ENCODE measurements at places on chromosomes 1 and 21. TPM values are rescaled to one million over a fixed set of nuclear protein-coding genes. Genes with fewer than 3 reads are reported as not detected.

- H3K27ac ChIP-seq: no peak overlapping the region
- DNase-seq: no peak
- peaks cover 5% of the 10 kb centered on the region for H3K4me1 ChIP-seq
- H3K36me3 ChIP-seq: no peaks in the 10 kb centered on the region
- H3K4me3 ChIP-seq: no peak overlapping the region
- no peaks in the 10 kb centered on the region for H3K27me3 ChIP-seq
Measured at GRCh38 chr1:231990388-231990787, 363.8 kb downstream of the DISC1 start.

DNA sequence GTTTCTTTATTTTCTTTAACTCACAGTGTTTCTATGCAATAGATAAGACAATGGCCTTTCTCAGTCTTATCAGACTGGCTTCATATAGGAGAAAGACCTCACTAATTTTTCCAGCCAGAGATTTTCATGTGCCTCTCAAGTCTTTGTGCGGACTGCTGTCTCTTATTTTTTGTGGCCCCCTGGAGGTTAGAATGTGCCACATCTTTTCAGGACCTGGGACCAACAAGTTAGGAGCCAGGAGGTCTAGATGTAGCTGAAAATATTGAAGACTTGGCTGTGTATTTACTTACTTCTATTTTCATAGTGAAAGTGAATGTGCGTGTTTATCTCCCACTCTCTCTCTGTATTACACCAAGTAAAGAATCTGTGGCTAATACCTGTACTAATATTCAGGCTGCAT, 42.1 kb upstream of the CFHR3 start:
- H3K36me3 ChIP-seq: no peaks in the 10 kb centered on the region
- H3K4me1 ChIP-seq: no peaks in the 10 kb centered on the region
- DNase-seq: no peak
- no peaks in the 10 kb centered on the region for H3K27me3 ChIP-seq
- no peak overlapping the region for H3K27ac ChIP-seq
- H3K4me3 ChIP-seq: no peak overlapping the region

DNA sequence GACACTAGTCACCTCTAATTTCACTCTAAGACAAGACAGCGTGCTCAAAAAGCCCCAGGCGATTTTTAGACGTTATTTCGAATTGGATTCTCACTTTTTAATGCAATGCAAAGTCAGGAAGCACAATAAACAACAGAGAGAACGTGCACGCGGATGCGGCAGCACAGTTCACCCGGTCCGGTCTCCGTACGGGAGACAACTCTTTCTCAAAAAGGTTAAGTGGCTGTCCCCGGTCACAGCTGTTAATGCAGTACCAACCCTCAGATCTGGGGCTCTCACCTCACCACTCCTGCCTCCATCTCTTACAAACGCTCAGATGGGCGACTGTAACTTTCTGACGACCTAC, 1.2 kb downstream of the HP1BP3 start:
- H3K27me3 ChIP-seq: no peaks in the 10 kb centered on the region
- H3K4me1 ChIP-seq: peaks cover 45% of the 10 kb centered on the region
- no peak for DNase-seq

- H3K36me3 ChIP-seq: no peaks in the 10 kb centered on the region
- no peak overlapping the region for H3K4me3 ChIP-seq
- H3K27me3 ChIP-seq: no peaks in the 10 kb centered on the region
- H3K27ac ChIP-seq: no peak overlapping the region
- peaks cover 19% of the 10 kb centered on the region for H3K4me1 ChIP-seq
Measured at GRCh38 chr1:89451011-89451410, 73.6 kb upstream of the LRRC8B start.

DNA sequence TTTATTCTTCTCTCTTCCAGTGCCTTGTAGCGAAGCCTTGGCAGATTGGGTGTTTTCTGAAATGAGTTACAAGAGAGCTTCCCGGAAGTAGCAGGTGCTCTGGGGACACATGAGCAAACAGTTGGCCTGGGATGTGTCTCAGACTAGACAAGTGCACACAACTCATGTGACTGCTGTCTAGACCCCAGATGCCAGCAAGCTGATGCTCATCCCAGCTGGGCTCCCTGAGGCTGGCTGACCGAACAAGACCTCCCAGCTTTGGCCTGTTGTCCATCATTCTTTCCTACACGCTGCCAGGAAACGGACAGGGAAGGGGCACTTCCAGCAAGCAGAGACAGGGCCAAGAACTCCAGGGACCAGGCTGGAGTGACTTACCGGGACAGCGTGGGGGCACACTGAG, 18.7 kb upstream of the CSF1 start:
- no peak overlapping the region for H3K27ac ChIP-seq
- peaks cover 26% of the 10 kb centered on the region for H3K4me1 ChIP-seq

- peaks cover 66% of the 10 kb centered on the region for H3K4me1 ChIP-seq
- no peaks in the 10 kb centered on the region for H3K27me3 ChIP-seq
- no peak overlapping the region for H3K4me3 ChIP-seq
- peak overlapping the region; percentile 83 for H3K27ac ChIP-seq
- DNase-seq: peak; percentile 86
Measured at GRCh38 chr1:16248603-16249516, 11.9 kb upstream of the CPLANE2 start.

GRCh38 chr1:17437580-17438317, 1.7 kb downstream of the RCC2 start:
- H3K27ac ChIP-seq: peak overlapping the region; percentile 93
- peaks cover 46% of the 10 kb centered on the region for H3K4me1 ChIP-seq
- H3K4me3 ChIP-seq: peak overlapping the region; percentile 84
- H3K27me3 ChIP-seq: no peaks in the 10 kb centered on the region
- no peak for DNase-seq
- peaks cover 9% of the 10 kb centered on the region for H3K36me3 ChIP-seq

DNA sequence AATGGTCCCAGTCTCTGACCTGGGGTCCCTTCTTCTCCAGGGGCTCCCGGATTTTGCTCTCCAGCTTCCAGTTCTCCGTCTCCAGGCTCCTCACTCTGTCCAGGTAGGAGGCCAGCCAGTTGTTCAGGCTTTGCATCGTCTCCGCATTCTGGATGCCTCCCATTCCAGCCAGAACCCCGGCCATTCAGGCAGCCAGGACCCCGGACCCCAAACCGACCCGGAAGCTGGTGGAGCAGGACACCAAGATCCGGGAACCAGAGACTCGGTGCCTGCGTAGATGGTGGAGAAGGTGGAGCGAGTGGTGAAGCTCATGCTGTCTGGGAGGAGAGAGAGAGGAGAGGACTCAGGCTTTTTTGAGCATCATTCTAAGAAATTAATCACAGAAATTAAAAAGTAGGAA, 572.4 kb upstream of the NCAM2 start:
- no peaks in the 10 kb centered on the region for H3K4me1 ChIP-seq
- H3K36me3 ChIP-seq: no peaks in the 10 kb centered on the region
- DNase-seq: no peak
- H3K27me3 ChIP-seq: no peaks in the 10 kb centered on the region
- H3K4me3 ChIP-seq: no peak overlapping the region

GRCh38 chr1:75097654-75098053, 36.5 kb upstream of the LHX8 start:
- no peak for DNase-seq
- no peak overlapping the region for H3K4me3 ChIP-seq
- no peak overlapping the region for H3K27ac ChIP-seq
- no peaks in the 10 kb centered on the region for H3K36me3 ChIP-seq
- H3K27me3 ChIP-seq: no peaks in the 10 kb centered on the region
- H3K4me1 ChIP-seq: no peaks in the 10 kb centered on the region

GRCh38 chr1:154620751-154621150, 12.8 kb upstream of the ADAR start:
- no peak overlapping the region for H3K4me3 ChIP-seq
- H3K27me3 ChIP-seq: no peaks in the 10 kb centered on the region
- H3K27ac ChIP-seq: no peak overlapping the region
- H3K4me1 ChIP-seq: no peaks in the 10 kb centered on the region
- peaks cover 3% of the 10 kb centered on the region for H3K36me3 ChIP-seq

DNA sequence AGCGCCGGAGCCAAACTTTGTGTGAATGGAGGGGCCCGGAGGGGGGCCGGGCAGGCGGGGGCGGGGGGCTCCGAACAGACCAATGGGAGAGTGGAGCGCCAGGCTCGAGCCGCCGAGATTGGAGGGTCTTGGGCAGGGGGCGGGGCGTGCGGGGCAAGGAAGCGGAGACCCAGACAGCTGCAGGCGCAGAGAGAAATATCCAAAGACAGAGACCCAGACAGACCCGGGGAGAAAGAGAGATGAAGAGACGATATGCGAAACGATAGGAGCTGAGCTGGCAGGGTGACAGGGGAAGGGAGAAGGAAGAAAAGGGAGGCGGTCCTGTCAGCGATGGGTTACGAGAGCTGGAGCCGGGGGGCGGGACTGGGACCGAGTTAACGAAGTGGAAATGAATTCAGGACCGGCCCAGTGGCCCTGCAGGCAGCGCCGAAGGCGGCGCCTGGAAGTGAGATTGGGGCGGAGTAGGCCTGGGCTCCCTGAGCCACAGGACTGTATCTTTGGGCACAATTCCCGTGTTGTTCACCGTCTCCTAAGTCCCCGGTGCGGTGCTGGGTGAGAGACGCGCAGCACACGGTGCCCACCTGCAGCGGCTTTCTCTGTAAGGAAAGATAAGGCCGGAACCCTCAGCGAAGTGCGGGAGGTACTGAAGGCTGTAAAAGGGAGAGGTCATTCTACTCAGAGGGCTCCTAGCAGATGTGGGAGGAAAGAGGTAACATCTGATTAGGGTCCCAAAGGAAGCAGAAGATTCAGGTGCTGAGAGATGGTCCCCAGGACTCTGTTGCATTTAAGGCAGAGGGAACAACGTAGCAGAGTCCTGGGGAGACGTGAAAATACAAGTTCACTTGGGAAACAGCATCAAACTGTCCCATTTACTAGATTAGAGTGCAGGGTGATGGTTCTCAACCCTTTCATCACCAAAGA, 543 bp upstream of the KCNJ10 start:
- peaks cover 15% of the 10 kb centered on the region for H3K27me3 ChIP-seq
- DNase-seq: no peak
- peak overlapping the region; percentile 51 for H3K4me3 ChIP-seq
- no peak overlapping the region for H3K27ac ChIP-seq
- H3K36me3 ChIP-seq: no peaks in the 10 kb centered on the region

- DNase-seq: no peak
- H3K4me1 ChIP-seq: peaks cover 58% of the 10 kb centered on the region
- peak overlapping the region; percentile 80 for H3K4me3 ChIP-seq
- H3K27ac ChIP-seq: peak overlapping the region; percentile 96
- no peaks in the 10 kb centered on the region for H3K36me3 ChIP-seq
Measured at GRCh38 chr1:32753532-32754316, 51.2 kb upstream of the SYNC start.

DNA sequence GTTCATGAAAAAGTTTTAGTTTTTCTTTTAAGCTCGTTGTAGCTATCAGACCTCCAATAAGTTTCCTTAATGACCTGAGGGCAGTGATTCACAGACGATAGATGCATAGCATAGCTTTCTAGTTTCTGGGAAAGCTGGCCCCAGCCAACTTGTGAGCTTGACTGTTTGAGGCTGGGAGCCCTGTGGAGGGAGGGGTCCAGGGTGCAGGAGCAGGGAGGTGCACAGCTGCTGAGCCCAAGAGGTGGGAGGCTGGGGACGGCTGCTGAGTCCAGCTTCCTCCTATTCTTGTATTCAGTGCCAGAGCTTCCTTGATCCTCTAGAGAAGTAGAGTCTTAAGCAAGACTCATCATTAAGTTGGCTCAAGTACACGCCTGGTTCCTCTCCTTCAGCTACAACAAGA, 11.0 kb upstream of the AVPR1B start:
- no peaks in the 10 kb centered on the region for H3K36me3 ChIP-seq
- no peak overlapping the region for H3K27ac ChIP-seq
- no peak overlapping the region for H3K4me3 ChIP-seq
- no peak for DNase-seq
- H3K4me1 ChIP-seq: no peaks in the 10 kb centered on the region

- H3K4me1 ChIP-seq: no peaks in the 10 kb centered on the region
- no peak overlapping the region for H3K4me3 ChIP-seq
- no peaks in the 10 kb centered on the region for H3K27me3 ChIP-seq
- no peak overlapping the region for H3K27ac ChIP-seq
Measured at GRCh38 chr21:20373031-20373430, 625.2 kb upstream of the NCAM2 start.

GRCh38 chr21:41766883-41767605, at the start of gene RIPK4:
Gene RIPK4 (minus strand): TSS chr21:41767052. CDS start chr21:41767041, 11 bp downstream.
- DNase-seq: no peak
- H3K4me1 ChIP-seq: peaks cover 62% of the 10 kb centered on the region
- H3K4me3 ChIP-seq: peak within 1 kb of the TSS; percentile 72
- peak within 1 kb of the TSS; percentile 87 for H3K27ac ChIP-seq
- peaks cover 70% of the 10 kb centered on the region for H3K27me3 ChIP-seq
- no peaks in the 10 kb centered on the region for H3K36me3 ChIP-seq

GRCh38 chr1:108070662-108071061, 105.7 kb upstream of the VAV3 start:
- peaks cover 8% of the 10 kb centered on the region for H3K4me1 ChIP-seq
- H3K27ac ChIP-seq: no peak overlapping the region
- DNase-seq: no peak
- H3K36me3 ChIP-seq: no peaks in the 10 kb centered on the region

DNA sequence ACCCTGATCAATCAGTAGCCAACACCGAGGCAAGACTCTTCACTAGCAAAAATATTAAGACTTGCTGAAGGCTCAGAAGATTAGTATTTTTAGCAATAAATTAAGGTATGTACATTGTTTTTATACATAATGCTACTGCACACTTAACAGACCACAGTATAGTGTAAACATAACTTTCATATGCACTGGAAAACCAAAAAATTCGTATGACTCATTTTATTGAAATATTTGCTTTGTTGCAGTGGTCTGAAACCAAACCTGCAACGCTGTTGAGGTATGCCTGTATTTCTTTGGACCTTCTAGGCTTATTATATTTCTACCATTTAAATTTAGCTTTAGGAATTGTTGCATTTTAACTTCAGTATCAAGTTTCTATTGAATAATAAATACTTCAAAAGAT, 65.8 kb upstream of the BCL9 start:
- no peaks in the 10 kb centered on the region for H3K27me3 ChIP-seq
- DNase-seq: no peak
- H3K36me3 ChIP-seq: no peaks in the 10 kb centered on the region

GRCh38 chr1:94701796-94702441, 118.2 kb upstream of the SLC44A3 start:
- no peak overlapping the region for H3K4me3 ChIP-seq
- H3K4me1 ChIP-seq: peaks cover 6% of the 10 kb centered on the region
- peak overlapping the region; percentile 80 for H3K27ac ChIP-seq
- no peaks in the 10 kb centered on the region for H3K27me3 ChIP-seq

Gene LCE6A
- 45.5 TPM for total RNA-seq

Gene EDN2
- total RNA-seq: 8.4 TPM

Gene AMY1B
- total RNA-seq: not detected

Gene TBX15
- total RNA-seq: 3.7 TPM

Gene REN
- total RNA-seq: not detected

Gene PPOX
- total RNA-seq: 22.2 TPM

Gene LCE1F
- not detected for total RNA-seq

Gene TNFRSF4
- 1.4 TPM for total RNA-seq

Gene CSDE1
- 742 TPM for total RNA-seq

Gene POLR3C
- 40.8 TPM for total RNA-seq

Gene EFNA3
- total RNA-seq: 104 TPM
